Upper lobe of left lung (tissue), 6 donors: ENCODE measurements at places on chromosomes 7 and 10.
A peak's percentile ranks its signal among the peaks of the same experiment; 100 is the strongest.

- DNase-seq, result no peak
Measured at GRCh38 chr7:156780724-156781455, 112.1 kb downstream of the LMBR1 start.

DNA sequence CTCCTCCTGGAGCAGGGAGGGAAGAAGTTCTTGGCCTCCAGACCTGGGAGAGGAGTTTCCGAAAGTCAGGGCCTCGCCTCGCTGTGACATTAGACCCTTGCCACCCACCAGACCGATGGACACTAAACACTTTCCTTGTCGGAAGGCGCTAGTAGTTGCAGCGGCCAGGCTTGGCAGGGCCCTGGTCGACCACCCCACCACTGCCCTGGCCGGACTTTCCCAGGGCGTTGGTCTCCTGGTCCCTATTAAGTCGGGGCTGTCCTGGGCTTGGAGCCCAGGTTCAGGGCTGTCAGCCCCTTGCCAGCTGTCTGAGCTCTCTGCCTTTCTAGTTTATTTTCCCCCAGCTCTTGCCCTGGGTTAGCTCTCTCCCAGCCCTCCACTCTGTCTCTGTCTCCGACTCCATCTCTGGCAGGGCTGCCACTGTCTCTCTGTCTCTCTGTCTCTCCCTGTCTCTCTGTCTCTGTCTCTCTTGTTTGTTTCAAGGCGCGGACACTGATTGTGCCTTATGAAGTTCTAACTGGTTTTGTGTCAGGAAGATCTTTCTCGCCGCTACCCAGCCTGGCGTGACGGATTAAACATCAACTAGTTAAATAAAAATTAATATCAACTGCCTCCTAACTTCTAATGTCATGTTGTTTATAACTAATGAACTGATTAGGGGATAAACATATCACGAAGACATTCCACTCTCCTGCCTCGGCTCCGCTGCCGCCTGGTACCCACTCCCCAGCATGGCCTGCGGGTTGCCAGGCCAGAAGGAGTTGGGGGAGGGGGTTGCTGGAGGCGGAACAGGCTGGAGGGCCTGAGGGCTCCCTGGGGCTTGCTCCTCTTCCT lies 13.8 kb upstream of the PAX2 start:
- DNase-seq, result peak; percentile 58

DNA sequence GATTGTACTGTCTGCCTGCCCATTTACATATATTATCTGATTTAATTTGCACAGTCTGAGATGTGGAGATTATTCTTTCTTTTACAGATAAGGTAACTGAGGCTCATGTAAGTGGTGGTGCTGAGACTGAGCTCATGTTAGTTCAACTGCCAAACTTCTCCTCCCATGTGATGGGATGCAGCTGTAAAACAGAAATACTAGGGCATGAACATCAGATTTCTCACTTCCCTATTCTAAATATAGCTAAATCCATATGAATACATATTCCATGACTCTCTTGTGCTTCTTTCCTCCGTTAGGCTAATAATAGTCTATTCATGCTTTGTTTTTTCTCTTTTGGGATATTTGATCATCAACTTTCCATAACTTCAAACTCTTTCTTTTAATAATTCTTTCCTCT lies 84.7 kb downstream of the PTPRZ1 start:
- DNase-seq, result no peak

DNA sequence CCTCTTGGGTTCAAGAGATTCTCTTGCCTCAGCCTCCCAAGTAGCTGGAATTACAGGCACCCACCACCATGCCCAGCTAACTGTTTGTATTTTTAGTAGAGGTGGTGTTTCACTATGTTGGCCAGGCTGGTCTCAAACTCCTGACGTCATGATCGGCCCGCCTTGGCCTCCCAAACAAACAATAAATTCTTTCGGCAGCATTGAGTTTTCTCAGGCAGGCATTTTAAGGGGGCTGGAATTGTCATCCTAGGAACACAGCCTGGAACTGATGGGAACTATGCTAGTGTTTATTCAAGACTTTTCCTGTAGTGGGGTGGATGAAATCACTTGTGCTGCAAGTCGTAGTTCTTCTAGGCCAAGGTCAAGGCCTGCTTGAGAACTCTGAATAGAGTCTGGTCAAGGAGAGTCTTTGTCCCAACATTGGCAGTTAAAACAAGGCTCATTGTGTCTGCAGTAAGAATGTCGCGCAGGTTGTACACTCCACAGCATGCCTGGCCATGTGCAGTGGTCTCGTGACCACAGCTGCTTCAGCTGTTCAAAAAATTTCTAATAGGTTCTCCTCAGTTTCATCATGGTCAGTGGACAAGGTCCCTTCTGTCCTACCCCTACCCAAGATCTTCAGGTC lies 92.8 kb downstream of the HECW1 start:
- DNase-seq, result no peak

DNA sequence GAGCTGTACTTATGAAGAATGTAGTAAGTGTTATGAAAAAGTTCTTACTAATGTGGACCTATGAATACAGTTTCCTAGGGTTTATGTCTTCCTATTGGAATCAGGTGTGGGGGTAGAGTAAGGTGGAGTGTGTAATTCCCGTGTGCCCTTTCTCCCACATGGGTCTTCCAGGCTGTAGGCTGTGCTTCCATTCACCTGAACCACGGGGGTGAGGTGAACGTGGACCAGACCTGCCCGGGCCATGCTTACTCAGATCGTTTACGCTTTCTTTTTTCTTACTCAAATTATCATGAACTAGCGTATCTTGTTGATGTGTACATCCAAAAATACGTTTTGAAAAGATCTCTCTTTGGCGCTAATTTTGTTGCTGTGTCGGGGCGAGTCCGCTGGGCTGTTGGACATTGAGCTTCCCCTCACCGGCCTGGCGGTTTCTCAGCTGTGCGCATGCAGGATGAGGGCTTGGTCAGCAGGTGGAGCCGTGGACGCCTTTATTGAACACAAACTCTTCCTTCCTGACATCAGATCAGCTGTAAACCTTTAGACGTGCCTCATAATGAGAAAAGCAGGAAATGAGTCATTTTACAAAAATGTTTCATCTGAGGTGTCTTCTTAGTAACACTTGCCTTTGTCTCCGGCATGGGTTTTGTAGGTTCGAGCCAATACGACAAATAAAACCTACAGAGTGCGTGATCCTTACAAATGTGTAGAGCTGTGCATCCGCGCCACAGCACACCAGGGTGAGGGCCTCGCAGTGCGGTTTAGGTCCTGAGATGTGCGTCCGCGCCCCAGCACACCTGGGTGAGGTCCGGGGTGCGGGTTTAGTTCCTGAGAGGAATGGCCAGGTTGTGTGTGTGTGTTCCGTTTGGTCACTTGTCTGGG lies 53.8 kb downstream of the WDR37 start:
- DNase-seq, result no peak

- no peak for DNase-seq
Measured at GRCh38 chr10:81866753-81867152, 8.2 kb upstream of the NRG3 start.

- DNase-seq, result no peak
Measured at GRCh38 chr7:72406820-72407403, 5.2 kb downstream of the CALN1 start.

- DNase-seq, result no peak
Measured at GRCh38 chr7:104528142-104528541, 199.7 kb downstream of the LHFPL3 start.

- no peak for DNase-seq
Measured at GRCh38 chr10:91672021-91672608, 39.2 kb upstream of the PPP1R3C start.

DNA sequence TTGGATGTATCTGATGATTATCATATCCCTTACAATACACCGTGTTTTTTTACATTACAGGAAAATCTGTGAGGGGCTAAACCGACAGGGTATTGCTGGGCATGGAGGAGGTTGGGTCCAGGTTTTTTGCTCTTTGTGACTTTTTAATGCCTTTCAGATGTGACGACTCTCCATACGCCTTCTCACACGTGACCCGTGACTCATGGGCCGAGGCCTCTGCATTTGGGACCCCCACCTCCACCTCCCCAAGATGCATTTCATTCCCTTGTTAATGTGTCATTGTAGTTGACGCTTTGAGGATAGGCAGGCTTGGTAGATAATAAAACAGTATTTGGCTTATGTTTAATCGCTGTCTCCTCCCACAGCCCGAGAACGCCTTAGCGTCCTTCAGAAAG lies 95.3 kb downstream of the CUX1 start:
- DNase-seq, result no peak

GRCh38 chr10:525565-526315 lies 163.7 kb downstream of the DIP2C start:
- DNase-seq, result no peak

GRCh38 chr7:116679500-116679899 lies 7.5 kb downstream of the MET start:
- no peak for DNase-seq

- DNase-seq, result no peak
Measured at GRCh38 chr7:152076324-152076821, 50.9 kb downstream of the GALNT11 start.

DNA sequence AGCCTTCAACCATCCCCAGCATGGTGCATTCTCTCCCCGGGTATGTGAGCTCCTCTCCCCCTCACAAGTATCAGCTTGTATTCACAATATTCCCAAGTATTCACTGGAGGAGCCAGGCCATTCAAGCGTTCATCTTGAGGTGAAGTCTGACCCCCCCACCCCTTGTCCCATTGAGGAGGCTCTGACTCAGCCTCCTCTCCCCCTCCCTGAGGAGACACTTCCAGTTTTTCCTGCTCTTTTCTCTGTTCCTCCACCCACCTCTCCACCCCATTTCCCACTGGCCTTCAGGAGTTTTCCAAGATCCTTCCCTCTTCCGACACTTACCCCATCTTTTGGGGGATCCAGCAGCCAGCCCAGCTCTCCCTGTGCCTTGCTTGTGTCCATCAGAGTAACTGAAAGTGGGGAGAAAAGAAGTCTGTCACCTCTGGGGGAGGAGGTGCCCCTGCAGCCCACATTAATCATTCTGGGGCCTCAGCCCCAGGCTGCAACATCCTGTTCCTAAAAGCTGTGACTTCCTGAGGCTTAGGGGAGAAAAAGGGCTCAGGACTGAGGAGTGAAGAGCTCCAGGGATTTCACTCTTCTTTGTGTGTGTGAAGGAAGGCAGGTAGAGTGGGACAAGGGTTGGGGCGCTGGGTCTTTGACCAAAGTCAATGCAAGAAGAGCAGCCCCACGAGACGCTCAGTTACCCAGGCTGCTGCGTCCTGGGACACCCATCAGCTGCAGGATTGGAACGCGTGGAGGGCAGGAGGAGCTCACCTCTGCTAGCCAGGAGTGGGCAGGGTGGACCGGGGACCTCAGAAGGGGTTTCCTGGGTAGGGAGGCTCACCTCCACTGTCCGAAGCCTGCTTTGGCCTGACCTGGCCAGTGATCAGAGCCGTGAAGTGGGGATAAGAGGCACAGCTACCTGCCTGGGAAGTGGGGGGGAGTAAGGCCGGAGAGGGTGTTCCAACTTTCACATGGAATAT lies 1.1 kb downstream of the EPHA1 start:
- no peak for DNase-seq

DNA sequence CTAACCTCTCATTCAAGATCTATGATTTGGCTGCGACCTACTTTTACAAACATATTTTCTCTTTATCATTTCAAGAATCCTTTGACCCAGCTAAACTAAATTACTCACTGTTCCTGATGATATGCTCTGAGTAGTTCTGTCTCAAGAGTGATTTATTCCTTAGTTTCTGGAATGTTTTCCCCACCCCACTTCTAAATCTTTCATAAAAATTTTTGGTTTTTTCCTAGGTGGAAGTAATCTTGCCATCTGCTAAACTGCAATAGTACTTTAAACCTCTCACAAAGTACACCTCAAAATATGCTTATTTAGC lies 170.8 kb downstream of the DNAJC1 start:
- no peak for DNase-seq

- no peak for DNase-seq
Measured at GRCh38 chr7:99440195-99440594, 1.5 kb downstream of the CPSF4 start.

GRCh38 chr10:19579761-19580545 lies 236.3 kb upstream of the PLXDC2 start:
- no peak for DNase-seq

DNA sequence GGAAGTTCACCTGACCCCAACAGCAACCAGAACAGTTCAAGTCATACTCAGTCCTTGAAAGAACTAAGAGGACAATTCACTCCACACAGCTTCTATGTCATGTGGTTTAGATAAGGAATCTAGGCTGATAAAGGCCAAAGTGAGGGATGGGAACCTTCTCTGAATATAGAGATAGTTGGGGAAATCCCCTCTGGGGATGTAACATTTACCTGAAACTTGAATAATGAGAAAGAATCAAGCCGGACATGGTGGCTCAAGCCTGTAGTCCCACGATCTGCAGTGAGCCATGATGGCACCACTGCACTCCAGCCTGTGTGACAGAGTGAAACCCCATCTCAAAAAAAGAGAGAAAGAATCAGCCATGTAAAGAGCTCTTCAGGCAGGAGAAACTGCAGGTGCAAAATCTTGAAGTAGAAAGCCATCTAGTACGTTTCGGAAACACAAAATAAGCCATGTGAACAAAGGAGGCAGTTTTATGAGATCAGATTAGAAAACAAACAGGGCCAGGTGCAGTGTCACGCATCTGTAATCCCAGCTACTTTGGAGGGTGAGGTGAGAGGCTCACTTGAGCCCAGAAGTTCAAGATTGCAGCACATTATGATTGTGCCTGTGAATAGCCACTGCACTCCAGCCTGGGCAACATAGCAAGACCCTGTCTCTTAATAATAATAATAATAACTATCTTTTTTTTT lies 4.5 kb upstream of the DNMBP start:
- DNase-seq, result no peak

GRCh38 chr7:116218051-116218645 lies 7.8 kb downstream of the TES start:
- DNase-seq, result no peak

DNA sequence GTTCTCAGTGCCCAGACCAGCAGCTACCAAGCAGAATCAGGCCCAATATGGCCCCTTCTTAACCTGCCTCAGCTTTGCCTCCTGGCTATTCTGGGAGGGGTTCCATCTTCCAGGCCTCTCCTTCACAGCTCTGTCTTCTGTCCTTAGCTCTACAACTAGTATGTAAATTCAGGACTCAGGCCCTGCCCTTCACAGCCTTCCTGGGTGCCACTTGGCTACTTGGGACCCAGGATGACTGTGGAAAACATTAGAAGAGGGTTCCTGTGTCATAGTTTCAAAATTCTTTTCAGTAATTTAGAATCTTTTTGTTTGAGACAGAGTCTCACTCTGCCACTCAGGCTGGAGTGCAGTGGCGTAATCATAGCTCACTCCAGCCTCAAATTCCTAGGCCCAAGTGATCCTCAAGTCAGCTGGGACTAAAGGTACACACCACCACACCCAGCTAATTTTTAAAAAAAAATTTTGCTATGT lies 33.2 kb upstream of the PAPSS2 start:
- DNase-seq, result no peak

DNA sequence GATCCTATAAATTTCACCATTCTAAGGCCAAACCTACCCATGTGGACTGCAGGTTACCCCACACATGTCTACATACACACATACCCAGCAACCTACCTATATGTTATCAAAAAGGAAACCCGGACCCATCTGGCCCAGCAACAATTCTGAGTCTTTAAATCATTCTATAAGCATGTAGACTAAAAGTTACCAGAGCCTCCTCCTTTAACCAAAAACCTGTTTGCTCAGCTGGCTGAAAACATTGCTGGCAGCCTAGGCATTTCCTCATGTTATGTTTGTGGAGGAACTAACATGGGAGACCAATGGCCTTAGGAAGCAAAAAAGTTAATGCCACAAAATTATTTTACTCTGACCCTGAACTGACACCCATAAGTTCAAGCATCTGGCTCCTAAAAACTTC lies 5.3 kb upstream of the ADCK2 start:
- no peak for DNase-seq
